Stimulated activated CD8-positive, alpha-beta memory T cell treated with anti-CD3 and anti-CD28 coated beads, Interleukin-2, amount 100 ng/mL, for 48 hours (primary cell): ENCODE measurements at places on chromosomes 11 and 22.

- DNase-seq = no peak
Observed at GRCh38 chr11:57301711-57302423, 22.9 kb downstream of the TNKS1BP1 start.

GRCh38 chr11:85673393-85673792 lies 8.5 kb upstream of the CREBZF start:
- no peak for DNase-seq

DNA sequence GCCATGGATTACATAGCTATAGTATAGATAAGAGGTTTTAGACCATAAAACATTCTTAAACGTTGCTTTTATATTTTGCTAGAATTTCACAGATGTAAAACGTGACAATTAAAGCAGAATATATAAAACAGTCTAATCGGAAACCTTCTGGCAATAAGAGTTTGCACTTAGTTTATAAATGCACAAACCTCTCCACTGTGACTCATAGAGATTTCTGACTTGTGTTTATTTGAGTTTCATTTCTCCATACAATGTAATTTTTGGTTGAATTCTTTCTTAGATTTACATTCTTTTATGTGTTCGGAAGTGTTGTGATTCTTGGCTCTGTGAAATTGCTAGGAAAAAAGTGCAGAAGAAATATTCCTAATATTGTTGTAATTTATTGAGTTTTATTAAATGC lies 288.7 kb upstream of the CTSC start:
- no peak for DNase-seq

DNA sequence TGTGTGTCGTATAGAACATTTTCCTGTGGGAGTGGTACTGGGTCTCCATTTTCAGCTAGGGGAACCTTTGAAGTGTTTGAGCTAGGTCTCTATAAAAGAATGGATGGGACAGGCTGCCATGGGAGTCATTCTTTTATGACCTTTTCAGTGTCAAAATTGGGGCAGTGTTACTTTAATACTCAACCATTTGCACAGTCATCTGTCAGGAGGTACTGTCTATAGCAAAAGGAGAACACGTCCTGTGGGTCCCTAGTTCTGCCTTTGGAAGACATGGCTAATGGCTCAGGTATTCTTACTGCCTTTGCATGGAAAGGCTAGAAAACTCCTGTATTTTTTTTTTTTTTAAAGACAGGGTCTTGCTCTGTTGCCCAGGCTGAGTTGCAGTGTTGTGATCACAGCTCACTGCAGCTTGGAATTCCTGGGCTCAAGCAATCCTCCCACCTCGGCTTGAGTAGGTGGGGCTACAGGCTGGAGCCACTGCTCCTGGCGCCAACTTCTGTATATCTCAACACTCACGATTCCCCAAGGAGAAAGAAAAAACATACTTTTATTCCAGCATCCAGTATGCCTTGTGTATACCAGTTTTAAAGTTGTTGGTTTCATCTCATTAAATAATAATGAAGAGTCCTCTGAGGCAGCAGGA lies 2.1 kb upstream of the ATF4 start:
- no peak for DNase-seq

DNA sequence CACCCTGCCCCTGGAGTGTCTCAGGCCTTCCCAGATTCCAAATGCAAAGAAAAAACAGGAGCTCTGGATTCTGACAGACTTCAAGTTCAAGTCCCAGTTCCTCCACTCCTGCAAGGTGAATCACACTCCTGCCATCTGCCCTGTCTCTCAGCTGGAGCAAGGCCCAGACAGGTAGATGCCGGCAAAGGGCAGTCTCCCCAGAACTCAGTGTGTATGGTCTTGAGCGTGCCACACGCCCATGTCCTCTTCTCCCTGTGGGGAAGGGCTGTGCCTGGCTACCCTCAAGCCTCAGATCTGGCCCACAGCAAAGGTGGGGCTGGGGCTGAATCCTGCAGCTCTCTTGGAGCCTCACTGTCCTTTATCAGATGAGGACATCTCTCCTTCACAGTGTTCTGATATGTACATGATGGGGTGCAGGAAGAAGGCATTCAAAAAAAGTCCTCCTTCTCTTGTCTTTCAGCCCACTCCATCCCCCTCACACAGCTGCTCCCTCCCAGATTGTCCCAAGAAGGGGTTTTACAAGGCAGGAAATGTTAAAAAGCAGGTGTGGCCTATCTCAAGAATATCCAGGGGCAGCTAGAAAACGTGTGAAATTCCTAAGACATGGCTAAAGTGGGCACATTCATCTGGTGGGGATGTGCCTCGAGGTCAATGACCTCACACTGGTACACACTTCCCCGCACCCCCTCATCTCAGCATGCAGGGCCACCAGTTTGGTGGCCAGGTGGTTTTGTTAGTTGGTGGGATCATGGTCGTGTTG lies 27.7 kb upstream of the ARFGAP3 start:
- no peak for DNase-seq

DNA sequence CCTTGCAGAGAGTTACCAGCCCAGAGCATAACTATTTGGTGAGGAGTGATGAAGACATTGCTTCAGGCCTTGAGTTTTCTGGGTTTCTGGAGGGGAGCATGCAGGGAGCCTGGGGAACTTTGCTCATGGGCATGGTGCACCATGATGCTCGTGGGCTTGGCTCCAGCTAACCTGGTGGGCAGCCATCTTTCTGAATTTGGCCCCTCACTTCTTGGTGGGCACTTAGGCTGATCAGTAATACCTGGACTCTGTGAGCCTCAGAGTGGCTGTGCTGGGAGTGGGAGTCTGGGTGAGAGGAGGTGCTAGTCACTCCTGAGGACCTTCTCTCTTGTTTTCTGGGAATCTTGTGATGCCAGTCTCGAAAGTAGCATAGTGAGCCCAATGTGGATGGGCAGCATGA lies 30.6 kb downstream of the AMPD3 start:
- no peak for DNase-seq

DNA sequence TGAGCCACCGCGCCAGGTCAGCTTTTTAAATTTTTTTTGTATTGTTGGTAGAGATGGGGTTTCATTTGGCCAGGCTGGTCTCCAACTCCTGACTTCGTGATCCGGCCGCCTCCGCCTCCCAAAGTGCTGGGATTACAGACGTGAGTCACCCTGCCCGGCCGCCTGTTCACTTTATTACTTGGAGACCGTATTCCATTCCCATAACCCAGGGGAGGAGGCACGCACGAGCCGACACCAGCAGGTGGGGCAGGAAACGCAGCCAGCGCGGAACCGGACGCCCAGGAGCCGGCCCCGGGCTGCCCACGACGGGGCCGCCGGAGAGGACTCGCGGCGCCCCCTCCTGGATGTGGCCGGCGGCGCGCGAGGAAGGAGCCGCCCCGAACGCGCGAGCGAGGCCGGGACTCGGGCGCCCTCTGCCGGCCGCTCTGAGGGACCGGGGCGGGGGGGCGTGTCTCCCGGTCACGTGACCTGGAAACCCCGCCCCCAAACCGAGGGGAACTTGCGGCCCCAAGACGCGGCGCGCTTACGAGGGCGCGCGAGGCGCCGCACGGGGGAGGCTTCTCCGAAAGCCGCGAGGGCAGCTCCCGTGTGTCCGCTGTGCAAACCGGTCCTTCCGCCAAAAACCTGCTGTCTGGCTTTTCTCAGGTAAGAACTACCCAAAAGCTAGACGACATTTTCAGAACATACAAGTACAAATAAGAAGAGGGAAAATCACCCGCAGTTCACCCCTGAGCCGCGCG lies 11.6 kb upstream of the RNH1 start:
- peak; percentile 82 for DNase-seq

DNA sequence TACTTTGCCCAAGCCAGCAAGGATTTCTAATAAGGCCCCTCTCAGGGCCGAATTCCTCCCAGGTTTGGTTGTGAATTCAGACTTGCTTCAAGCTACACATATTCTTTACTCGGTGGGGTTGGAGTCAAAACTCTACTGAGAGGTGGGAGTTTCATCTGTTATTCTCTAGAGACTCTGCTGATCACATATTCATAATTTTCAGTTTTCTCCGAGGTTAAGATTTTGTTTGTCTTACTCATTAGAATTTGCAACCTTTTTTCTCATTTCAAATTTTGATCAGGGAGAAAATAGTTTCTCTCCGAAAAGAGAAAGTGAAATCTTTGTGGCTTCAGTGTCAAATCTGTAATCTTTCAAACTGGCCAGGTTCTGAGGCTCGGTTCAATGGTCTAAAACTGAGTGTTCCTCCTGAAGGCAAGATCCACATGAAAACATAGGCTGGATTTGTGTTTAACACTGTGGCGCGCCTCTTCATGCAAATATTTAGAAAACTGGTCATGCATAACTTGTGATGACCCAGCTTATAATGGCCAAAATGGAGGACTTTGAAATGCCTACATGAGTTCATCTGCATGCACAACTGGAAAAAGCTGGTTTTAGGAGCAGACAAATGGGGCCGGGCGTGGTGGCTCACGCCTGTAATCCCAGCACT lies 21.5 kb upstream of the GSTP1 start:
- no peak for DNase-seq

DNA sequence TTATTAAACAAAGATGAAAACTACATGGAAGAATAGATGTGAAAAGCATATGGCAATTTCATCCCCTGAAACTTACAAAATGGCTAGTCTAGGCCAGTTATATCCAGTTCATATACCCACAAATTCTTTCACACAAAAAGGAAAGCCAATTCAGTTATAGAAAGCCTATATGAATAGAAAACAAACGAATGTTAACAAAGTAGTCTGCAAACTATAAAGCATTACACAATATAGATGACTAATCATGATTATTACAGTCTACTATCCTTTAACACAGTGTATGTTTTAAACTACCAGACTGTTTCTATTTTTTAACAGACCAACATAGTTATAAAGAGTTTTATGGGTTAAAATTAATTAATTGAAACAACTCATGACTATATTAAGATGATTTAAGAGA lies 12.1 kb downstream of the DCUN1D5 start:
- no peak for DNase-seq

GRCh38 chr11:88487646-88488045 lies 150.1 kb upstream of the CTSC start:
- no peak for DNase-seq

- peak; percentile 41 for DNase-seq
Observed at GRCh38 chr22:23180301-23180892, at the start of gene BCR. BCR (plus strand) TSS chr22:23180509; CDS start chr22:23180961, 452 bp downstream.
